Esophagus muscularis mucosa (tissue), 4 donors: ENCODE measurements at places on chromosomes 1 and 21. TPM values are rescaled to one million over a fixed set of nuclear protein-coding genes. Genes with fewer than 3 reads are reported as not detected.

Gene PGLYRP3
- total RNA-seq: not detected

Gene TEDDM1
- total RNA-seq: not detected

Gene SLC1A7
- total RNA-seq: 0.69 TPM

Gene IVL
- total RNA-seq: not detected

Gene LDLRAD1
- total RNA-seq: not detected

Gene RUNX3
- 1.2 TPM for total RNA-seq
